ENCODE measurements at places on chromosomes 11 and 22.

DNA sequence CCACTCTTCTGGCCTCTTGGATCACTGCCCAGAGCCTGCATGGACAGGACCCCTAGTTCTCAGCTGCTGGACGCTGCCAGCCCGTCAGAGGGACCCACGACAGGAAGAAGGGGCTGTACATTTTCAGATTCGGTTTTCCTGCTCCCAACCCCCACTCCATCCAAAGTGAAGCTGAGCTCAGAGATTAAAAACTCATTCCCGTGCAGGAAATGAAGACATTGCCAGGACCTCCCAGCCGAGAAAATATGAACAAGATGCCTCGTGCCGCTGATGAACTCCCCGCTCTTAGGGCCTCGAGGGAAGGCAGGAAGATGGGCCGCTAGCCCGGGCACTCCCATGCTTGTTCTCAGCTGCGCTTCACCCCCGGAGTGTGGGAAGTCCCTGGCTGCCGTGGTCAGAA lies 36.1 kb downstream of the RPUSD4 start:
- no peak for DNase-seq

GRCh38 chr11:19026862-19027261 lies 33.7 kb downstream of the MRGPRX2 start:
- no peak for DNase-seq

DNA sequence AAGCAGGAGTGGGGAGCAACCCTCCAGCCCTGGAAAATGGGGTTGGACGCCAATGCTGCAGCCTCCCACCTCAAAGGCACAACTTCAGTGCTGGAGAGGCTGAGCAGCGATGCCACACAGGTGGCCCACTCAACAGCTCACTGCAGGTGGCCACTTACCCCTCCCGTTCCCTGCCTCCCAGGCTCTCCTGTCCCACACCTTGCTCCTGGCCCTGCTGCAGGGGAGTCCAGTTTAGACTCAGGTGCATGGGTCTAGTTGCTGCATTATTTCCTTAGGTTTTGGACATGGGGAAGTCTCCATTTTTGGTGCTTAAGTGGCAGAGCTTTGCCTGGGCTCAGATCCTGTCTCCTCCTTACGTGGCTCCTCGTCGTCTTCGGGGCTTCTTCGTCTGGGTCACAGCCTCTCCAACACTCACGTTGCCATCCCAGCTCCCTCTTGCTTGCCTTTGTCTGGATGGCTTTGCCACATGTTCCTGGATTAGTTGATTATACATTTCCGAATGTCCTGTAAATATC lies 898.3 kb downstream of the BRD1 start:
- no peak for DNase-seq

DNA sequence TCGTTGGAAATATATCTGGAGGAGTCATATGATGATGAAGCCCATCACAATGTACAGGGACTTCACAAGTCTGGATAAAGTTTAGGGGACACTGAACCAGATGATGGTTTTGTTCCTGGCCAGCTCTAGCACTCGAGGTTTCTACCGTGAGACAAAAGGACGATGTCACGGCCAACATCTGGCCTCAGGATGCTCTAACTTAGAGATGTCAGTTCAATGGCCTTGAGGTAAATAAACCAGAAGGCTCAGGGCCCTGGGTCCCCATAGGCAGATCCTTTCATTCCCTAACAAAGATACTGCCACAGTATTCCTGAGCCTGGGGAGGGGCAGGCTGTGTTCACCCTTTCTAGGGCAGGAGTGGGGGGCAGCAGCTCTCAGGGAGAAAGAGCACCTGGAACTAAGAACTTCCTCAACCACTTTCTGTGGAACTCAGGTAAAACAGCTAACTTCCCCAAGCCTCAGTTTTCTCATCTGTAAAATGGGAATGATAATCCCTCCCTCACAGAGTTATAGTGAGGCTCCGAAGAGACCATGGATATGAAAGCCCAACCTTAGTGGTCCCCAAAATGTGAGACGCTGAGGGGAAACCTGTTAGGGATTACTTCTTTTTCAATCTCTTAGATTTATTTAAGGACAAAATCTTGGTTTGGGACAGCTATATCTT lies 18.3 kb downstream of the MS4A10 start:
- no peak for DNase-seq

- no peak for DNase-seq
Observed at GRCh38 chr11:134021326-134021725, 47.5 kb upstream of the JAM3 start.

DNA sequence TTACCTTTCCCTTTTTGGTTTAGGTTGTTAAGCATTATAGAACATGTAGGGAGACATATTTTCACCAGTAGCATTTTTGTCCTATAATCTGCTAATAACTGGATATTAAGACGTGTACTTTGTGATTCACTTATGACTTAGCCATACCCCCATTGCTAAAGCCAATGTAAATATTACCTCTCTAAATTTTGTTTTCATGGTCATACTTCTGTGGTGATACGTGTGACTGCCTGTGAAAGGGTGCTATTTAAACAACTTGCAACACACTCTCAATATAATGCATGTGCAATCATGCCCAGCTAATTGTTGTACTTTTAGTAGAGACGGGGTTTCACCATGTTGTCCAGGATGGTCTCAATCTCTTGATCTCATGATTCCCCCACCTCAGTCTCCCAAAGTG lies 36.2 kb upstream of the PAK1 start:
- DNase-seq = no peak

DNA sequence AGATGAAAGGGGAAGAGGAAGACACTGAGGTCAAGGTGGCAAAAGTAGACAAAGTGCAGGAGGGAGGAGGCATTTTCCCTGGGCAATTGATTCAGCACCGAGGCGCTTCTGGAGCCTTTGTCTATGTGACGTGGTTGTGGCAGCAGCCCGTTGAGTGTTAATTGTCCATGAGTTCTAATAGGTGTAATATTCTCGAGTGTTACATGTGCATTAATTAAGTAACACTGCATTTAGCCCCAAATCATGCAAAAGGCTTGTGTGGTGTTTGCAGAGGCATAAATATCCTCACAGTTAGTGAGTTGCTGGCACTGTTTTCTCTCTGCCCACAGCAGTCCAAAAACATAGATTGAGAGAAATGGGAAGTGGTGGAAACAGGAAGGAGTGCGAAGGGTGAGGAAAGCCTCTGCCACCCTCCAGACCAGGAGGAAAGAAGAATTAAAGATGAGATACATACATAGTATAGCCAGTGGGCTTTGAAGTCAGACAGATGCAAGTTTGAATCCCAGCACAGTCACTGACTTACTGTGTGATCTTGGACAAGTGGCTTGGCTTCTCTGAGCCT lies 361.2 kb downstream of the MN1 start:
- DNase-seq = no peak

GRCh38 chr22:32518848-32519247 lies 44.2 kb downstream of the FBXO7 start:
- peak; percentile 15 for DNase-seq

DNA sequence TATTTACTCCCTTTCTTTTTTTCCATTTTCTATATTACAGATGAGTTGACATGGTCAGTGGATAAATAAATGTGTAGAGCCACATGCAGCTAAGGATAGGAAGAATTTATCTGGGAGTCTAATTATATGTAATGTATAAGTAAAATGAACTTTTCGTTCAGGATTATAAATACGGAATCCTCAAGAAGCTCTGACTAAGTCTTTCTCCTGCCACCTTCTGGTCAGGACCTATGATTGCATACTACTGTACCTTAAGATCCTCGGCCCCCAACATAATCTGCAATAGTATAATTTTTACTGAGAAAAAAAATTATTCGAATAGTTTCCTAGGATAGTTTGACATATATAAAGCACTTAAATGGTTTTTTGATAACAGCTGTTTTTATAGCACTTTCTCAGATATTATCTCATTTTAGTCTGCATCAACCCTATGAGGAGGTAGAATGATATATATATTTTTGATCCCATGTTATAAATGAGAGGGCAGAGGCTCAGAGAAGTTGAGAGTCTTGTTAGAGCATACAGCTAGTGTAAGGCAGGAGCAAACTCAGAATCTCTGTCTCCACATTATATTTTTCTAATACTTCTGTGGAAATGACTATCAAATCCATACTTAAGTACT lies 36.1 kb downstream of the CCDC90B start:
- DNase-seq = no peak

- DNase-seq = no peak
Observed at GRCh38 chr22:50269573-50269969, 609 bp downstream of the MAPK11 start.

DNA sequence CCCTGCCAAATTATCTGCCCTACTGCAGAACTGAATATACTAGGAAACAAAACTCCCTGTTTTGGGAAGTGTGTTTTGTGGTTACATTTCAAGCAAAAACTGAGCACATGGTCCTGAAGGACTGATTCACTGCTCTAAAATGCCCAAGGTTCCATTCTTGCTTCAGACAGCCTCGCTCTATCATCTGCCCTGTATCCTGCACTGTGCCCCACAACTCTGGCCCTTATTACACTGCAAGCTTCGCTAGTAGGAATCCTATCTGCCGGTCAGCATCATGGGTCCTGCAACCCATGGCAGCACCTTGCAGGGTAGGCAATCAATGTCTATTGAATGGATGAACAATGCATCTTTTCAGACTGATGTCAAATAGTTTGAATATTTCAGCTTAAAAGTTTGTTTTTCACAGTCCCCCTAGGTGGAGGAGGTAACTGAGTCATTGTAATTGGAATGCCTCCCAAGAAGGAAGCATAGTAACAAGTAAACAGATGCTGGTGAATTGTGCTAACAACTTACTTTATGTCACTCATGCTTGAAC lies 21.3 kb downstream of the LAYN start:
- DNase-seq = no peak

DNA sequence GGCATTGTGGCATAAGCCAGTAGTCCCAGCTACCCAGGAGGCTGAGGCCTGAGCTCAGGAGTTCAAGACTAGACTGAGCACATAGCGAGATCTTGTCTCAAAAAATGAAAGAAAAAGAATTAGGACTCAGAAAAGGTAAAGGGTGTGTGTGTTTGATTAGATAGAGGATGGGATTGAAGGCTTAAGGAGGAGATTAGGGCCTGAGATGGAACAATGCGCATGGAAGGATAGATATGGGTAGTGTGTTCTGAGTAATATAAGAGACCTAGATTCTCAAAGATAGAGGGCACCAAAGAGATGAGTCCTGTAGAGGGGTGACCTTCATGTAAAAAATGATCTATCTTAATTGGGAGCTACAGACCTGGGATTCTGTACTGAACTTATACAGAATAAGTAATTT lies 17.3 kb upstream of the RAB30 start:
- DNase-seq = no peak

DNA sequence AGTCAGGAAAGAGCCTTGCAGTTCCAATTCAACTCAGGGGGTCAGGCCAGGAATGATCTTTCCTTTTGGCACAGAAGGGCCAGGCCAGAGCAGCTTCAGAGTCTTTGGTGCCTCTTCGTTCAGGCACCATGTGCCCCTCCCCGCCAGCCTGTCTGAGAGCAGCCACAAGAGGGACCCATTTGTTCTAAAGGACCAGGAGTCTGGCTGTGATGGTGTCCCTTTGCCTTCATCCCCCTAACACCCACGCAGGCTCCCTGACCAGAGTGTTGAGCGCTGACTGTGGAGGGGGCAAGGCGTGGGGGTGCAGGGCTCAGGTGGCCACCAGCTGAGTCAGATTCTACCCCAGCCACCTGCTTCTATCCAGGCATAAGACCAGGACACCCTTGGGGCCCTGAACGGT lies 156.4 kb downstream of the TTC17 start:
- no peak for DNase-seq

DNA sequence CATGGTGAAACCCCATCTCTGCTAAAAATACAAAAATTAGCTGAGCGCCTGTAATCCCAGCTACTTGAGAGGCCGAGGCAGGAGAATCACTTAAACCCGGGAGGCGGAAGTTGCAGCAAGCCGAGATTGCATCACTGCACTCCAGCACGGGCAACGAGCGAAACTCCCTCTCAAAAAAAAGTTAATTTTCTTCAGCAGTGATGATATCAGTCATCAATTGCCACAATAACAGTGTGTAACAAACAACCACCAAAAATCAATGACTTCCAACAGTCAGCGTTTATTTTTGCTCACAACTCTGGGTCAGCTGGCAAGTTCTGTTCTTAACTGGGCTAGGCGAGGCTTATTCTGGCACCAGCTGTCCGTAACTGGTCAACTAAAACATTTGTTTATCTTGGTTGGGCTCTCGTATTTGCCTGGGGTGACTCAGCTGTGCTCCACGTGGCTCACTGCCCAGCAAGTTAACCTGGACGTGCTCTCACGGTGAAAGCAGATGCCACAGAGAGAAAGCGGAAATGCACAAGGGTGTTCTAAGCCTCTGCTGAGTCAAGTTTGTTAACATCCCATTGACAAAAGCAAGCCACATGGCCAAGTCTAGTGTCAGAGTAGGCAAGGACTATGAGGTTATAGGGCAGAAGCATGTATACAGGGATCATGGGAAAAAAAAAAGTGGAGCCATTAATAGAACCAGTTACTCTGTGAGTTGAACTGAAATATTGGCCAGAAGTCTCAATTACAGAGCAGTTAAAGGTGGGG lies 52.1 kb downstream of the LHFPL7 start:
- peak; percentile 14 for DNase-seq

DNA sequence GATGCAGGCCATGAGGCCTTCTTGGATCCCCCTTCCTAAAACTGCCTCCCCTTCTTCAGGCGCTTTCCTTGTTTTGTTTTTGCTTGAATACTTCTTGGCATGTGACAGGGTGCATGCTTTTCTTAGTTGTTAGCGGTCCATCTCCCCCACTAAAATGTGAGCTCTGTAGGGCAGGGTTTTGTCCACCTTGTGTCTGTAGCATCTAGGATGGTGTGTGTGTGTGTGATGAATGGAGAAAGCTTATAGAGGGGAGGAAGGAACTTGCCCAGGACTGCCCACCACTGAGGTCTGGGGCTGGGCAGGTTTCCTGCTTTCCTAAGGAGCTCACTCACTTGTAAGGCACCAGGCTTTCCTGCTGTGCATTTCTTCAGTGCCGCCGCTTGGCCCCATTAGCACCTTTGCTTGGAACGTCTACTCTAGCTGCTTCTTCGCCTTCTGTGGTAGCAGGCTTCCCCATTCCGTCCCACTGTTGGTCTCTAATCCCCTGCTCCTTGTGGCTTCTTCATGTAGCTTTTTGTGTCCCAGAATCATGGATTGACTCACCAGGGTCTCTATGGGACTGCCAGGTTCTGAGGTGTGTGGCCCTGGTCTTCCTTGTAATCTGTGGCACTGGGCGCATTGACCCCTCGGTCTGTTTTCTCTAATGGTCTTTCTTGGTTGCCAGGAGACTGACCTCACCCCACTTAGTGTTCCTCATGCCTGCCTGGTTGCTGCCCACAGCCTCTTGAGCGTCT lies 3.3 kb downstream of the DGCR8 start:
- DNase-seq = no peak

- no peak for DNase-seq
Observed at GRCh38 chr22:47608421-47608820, 846.0 kb downstream of the TBC1D22A start.

GRCh38 chr22:20065896-20066616 lies 14.0 kb upstream of the DGCR8 start:
- DNase-seq = no peak
